ENCODE measurements at places on chromosomes 11 and 22. TPM values are rescaled to one million over a fixed set of nuclear protein-coding genes. Genes with fewer than 3 reads are reported as not detected.
A peak's percentile ranks its signal among the peaks of the same experiment; 100 is the strongest.

The THY1 gene
- polyA plus RNA-seq, result 0.93 TPM

The OR2D3 gene
- polyA plus RNA-seq, result not detected

The C11orf65 gene
- polyA plus RNA-seq, result 0.20 TPM

The FAT3 gene
- polyA plus RNA-seq, result 0.01 TPM

DNA sequence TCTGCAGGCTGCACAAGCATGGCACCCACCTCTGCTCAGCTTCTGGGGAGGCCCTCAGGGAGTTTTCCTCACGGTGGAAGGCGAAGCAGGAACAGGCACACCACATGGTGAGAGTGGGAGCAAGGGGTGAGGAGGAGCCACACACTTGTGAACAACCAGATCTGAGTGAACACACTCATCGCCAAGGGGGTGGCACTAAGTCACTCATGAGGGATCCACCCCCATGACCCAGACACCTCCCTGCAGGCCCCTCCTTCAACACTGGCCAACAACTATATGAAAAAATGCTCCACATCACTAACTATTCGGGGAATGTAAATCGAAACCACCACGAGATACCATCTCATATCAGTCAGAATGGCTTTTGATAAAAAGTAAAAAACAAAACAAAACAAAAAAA is 722 bp upstream of the KRTAP5-2 start:
- no peak for DNase-seq

DNA sequence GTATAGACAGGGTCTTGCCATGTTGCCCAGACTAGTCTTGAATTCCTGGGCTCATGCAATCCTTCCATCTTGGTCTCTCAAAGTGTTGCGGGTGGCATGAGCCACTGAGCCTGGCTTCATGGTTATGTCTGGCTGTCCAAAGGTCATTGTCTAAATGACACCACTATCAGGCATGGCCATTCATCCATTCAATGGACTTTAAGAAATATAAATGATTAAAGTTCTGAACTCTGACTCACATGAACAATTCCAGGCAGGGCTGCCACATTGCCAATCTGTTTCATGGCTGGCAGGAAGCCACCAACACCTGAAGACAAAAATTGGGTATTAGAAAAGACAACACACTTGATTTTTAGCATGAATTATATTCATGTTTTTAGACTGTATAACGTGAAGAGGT is 4.1 kb downstream of the RTCB start:
- DNase-seq, result no peak

- peak; percentile 21 for DNase-seq
Measured at GRCh38 chr11:117315285-117316196, 515 bp downstream of the BACE1 start.

- no peak for DNase-seq
Measured at GRCh38 chr11:47121731-47122130, 54.9 kb downstream of the ARFGAP2 start.

DNA sequence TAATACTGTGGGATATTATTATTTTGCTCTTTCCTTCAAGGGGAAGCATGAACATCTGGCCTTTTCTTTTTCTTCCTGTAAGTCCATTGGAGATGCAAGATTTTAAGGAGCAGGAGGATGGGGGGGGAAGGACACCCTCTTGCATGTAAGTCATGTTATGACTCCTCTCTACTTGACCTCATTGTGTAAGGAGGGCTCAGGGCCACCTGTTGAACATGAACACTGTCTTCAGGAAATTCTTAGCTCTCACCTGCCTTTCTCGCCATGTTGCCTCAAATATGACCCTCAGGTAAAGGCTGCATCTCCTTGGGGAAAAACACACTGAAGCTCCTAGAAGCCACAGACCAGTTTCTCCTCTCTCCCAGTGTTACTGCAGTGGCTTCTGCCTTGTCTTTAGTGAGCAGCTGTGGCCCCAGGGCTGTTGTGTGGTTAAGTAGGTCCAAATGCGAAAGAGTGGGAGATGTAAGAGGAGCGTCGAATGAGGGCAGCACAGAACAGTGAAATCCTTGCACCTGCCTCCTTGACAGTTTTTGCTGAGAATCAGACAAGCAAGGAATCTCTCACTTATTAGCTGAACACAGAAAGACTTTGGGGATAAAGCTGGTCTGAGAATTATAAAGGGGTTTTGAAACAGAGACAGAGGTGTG is 1.3 kb upstream of the RAG1 start:
- no peak for DNase-seq

DNA sequence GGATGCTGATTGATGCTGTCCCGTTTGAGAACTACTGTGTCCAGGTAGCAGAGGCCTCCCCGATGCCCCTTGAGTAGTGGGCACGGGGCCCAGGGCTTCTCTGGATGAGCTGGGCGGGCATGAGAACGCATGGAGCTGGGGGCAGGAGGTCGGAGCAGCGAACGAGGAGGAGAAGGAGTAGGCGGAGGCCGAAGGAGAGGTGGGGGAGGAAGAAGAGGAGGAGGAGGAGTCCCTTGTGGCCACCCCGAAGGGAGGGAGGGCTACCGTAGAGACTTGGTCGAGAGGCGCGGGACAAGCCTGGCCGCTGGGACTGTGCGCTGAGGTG is 62.9 kb downstream of the CRYBB2 start:
- DNase-seq, result no peak

DNA sequence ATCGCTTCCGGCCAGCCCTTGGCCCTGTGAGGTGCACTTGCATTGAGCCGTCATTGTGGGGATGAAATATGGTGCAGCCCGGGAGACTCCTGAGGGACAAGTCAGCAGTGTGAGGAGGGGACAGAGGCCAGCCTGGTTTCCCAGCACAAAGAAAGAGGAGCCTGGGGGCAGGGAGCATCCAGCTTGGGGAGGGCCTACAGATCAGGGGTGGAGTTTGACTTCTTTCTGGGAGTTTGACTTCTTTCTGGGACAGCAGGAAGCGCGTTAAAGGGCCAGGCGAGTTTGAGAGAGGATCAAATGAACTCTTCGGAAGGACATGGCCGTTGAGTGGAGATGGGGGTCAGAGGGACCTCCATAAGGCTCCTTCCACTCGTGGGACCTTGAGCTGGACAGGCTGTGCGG is 91.9 kb downstream of the LRRC32 start:
- DNase-seq, result peak; percentile 59

DNA sequence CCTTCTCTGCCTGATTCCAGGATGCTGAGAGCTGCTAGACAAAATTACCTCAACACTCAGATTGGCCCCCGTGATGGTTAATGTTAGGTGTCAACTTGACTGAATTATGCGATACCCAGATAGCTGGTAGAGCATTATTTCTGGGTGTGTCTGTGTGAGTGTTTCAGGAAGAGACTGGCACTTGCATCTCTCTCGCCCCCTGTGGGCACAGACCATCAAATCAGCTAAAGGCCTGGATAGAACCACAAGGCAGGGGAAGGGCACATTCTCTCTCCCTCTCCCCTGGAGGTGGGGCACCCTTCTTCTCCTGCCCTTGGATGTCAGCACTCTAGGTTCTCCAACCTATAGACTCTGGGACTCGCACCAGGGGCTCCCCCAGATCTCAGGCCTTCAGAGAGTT is 79.7 kb downstream of the KIRREL3 start:
- DNase-seq, result no peak

- DNase-seq, result no peak
Measured at GRCh38 chr22:50285568-50286229, 15.5 kb upstream of the MAPK11 start.
